ENCODE measurements at places on chromosomes 11 and 22.

GRCh38 chr11:94507485-94507884 lies 4.8 kb upstream of the C11orf97 start:
- peak; percentile 35 for DNase-seq

DNA sequence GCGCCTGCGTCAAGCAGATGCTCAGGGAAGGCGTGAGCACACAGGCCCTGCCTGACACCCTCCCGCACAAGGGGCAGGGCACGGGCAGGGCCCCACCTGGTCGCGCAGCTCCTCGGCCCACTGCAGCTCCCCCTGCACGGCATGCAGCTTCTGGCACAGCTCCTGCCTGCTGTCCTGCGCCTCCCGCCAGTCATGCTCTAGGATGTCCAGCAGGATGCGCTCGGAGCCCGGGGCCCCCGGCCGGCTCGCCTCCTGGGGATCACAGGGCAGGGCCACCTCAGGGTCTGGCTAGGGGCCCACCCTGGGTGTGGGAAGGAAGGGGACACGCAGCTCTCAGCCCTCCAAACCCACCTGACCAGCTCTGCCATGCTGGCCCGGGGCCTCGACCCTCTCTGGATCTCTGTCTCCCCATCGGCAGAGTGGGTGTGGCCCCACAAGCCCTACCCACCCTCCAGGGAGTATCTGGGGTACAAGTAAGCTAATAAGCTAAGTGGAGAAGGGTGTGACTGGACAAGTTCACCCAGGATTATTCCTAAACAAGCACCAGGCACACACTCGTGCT lies 10.7 kb downstream of the CARD10 start:
- no peak for DNase-seq

DNA sequence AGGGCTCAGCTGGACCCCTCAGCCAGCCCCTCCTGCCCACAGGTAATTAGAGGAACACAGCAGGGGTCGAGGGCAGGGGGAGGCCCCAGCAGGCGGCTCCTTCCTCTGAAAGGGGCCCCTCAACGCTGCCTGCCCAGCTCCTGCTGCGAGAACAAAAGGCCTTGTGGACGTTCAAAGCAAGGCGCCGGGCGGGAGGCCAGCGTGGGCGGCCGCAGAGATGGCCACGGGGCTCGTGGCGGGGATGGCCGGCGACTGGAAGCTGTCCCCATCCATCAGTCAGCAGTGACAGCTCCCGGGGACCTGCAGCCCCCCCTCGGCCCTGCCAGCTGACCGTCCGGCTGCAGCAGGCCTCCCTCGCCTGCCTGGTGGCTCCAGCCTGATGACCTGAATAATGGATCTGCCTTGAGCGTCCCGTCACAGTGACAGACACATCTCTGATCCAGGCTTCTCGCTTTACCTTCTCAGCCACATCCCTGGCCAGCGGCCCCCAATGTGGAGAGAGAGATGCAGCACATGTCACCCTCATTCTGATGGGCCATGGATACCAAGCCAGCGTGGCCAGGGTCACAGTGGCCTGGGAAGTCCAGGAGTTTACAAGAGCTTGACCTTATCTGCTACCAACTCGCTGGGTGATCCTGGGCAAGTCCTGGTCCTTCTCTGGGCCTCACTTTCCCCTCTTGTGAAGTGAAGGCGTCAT lies 159.3 kb downstream of the MN1 start:
- no peak for DNase-seq

GRCh38 chr11:28447226-28447625 lies 339.0 kb downstream of the METTL15 start:
- DNase-seq, result peak; percentile 35

DNA sequence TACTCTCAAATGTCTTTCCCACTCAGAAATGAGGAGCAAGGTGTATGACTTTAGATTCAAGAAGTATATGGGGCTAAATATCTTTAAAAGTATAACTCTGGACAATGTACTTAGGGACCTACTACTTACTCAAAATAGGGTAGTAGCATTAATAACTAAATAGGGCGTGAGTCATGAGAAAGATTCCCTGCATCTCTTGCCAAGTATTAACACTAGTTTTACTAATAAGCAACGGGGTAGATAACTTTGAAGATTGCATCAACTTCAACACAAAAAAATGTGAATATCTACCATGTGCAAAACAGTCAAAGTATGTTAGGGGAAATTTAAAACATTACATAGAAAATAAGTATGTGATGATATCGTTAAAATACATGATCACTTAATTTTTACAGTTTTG lies 99.6 kb downstream of the PGR start:
- no peak for DNase-seq

GRCh38 chr22:27919942-27920755 lies 1.1 kb upstream of the PITPNB start:
- DNase-seq, result peak; percentile 86

GRCh38 chr22:31040542-31041398 lies 40.3 kb upstream of the SMTN start:
- DNase-seq, result no peak

- DNase-seq, result no peak
These were observed 216.2 kb downstream of the DSCAML1 start for GRCh38 chr11:117580866-117581265.

GRCh38 chr22:22553735-22554586 lies 5.1 kb downstream of the PRAME start:
- DNase-seq, result no peak

- DNase-seq, result no peak
These were observed 65.4 kb upstream of the ZC3H12C start for GRCh38 chr11:110027627-110028371.

DNA sequence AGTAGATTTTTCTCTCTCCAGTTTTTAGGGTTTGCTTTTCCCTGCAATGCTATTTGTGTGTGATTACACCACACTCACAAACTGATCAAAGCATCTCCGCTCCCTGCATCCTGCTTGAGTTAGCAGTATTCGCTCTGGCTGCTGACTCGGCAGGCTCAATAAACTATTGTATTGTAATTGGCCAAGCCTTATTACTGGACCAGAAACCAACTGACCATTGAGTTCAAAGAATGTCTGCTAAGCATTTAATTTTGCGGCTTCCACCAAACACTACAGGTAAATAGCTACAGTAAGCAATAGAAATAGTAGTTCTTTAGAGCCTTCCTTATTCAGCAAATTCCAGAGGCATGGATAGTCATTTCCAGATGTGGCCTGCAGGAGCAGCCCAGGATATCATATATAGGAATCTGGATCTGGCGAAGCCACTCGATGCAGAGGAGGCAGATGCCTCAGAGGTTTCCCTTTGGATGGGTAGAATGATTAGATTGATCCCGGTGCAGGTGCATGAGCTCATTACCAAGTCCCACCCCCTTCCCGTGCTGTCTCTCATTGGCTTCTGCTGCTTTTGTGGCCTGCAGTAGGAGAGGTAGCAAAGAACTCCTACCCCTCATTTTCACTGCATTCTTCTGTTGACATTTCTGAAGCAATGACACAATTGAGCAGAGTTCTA lies 77.3 kb downstream of the COMMD9 start:
- no peak for DNase-seq

DNA sequence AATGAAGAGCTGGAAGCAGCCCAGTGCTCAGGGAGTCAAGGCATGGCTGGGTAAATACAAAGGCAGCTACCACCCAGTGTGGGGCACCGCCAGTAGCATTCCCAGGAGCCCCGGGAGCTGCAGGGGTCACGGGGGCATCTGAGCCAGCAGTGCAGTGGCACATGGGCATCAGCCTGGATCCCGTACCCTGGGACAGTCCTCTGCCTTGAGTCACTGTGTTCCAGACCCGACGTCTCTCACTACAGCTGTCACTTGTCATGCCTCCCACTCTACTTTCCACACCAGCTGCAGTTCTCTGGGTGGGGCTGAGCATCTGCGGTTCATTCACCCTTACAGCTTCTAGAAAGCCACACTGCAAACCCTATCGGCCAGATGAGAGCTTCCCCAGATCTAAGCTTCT lies 29.6 kb downstream of the DHCR7 start:
- no peak for DNase-seq

GRCh38 chr22:40862013-40862412 lies at the start of gene DNAJB7:
DNAJB7 (minus strand) TSS chr22:40862113; CDS start chr22:40861994, 119 bp downstream.
- no peak for DNase-seq

DNA sequence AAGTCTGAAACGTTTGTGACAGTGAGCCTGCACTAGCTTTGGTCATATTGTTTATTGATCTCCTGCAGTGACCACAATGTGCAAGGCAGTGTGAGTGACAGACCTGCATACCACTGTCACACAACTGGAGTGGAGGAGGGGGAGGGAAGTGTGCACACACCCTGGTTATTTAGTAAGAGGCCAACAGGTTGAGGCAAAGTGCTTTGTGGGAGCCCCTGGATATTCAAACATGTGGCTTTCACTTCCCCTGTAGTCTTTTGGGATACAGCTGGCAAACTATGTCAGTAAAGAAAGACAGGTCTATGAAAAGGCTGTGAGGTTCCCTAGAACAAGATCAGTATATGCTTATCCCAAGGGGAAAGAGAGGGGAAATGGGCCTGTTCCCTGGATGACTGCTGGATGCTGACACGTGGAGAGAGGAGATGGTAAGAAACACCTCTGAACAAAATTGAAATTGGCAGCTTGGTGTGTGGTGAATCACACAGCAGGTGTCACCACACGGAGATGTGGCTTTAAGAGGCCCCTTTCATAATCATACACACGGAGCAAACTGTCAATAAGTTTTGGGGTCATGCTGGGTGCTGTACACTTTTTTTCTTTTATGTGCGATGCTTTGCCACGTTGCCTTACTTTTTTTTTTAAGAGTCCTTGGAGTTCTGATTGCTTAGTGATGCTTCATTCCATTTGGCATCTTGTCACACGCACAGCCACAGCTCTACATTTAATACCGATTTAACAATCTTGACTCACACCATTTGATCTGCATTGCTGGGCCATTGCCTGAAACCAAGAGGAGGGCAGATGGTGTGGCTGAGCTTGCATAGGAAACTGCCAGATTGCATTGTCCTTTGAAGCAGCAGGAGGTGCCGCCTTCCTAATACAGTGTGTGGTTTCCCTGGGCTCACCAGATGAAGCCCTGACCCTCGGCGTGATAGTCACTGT lies 11.3 kb downstream of the OSBP2 start:
- DNase-seq, result peak; percentile 84

GRCh38 chr22:50070366-50070765 lies 12.3 kb upstream of the TTLL8 start:
- DNase-seq, result no peak

GRCh38 chr22:33221568-33221967 lies 163.4 kb upstream of the SYN3 start:
- peak; percentile 53 for DNase-seq

- DNase-seq, result no peak
These were observed 118.5 kb downstream of the ELP4 start for GRCh38 chr11:31628111-31628510.

- DNase-seq, result no peak
These were observed 13.3 kb downstream of the CSNK1E start for GRCh38 chr22:38303974-38304373.

DNA sequence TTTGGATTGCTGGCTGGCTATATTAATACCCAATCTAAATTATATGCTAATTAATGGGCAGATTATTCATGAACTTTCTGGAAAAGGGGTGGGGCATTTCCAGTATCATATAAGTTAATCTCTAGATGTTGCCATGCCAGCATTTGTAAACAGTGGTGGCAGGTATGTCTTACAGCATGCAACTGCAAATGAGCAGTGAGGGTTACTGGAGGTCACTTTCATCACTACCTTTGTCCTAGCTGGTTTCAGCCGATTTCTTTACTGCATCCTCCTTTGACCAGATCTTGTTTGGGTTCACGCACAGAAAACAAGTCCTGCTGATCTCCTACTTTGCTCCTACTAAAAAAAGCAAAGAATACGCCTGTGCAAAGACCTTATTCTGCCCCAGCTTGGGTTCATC lies 89.1 kb upstream of the USP47 start:
- DNase-seq, result no peak

DNA sequence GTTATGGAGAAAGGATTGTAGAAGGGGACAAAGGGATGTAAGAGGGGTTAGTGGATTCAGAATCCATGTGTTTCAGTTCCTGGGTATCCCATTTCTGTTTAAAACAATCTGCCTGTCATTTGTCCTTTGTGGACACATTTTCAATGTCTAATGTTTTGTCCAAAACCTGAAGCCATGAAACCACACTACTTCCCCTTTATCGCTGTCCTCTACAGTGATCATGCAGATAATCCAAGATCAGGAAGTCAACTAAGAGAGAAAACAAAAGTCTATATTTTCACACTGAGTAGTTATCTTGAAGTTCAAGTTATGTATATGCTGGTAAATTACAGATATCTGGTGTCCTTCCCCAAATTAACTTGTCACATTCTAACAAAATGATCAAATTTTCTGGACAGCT lies 457.0 kb downstream of the NTM start:
- no peak for DNase-seq

GRCh38 chr22:43237280-43237679 lies 50.3 kb upstream of the TTLL12 start:
- DNase-seq, result no peak

DNA sequence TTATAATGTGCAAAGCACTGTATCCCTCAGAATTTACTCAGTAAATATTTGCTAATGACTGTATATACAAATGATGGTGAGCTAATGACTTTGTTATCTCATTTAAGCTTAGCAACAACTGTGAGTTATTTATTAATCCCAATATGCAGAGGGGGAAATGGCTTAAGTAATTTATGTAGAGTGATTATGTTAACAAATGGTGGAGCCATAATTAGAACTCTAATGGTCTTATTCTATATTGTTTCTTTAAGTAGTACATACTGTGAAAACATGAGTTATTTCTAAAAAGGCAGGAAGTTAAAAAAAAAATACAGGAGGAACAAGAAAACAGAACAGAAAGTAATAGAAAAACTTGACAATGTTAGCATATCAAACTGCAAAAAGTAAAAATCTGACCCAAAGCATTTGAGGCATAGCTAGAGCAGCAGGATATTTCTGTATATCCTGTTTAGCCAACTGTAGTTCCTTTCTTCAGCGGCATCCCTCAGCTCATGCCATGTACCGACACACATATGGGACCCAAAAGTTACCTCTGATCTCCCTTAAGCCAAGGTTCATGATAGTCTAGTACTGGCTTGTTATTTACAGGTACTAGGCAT lies 94.2 kb downstream of the FCHSD2 start:
- no peak for DNase-seq

DNA sequence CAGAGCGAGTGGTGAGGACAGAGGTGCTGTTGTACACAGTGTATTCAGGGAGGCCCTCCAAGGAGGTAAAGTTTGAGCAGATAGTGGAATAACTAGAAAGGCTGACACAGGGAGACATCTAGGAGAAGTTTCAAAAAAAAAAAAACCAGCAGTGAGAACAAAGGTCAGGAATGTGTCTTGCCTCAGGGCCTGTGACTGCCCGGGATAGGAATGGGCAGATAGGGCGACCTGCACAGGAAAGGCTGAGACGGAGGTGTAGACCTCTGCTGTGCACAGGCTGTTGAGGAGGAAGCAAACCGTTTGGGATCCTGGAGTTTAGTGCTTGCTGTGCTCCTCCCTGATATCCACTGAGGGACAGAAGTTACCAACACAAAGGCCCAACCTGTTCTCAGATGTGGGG lies 406.5 kb upstream of the B3GAT1 start:
- no peak for DNase-seq

GRCh38 chr11:105344938-105345337 lies 205.4 kb upstream of the CARD18 start:
- DNase-seq, result no peak

GRCh38 chr11:67630228-67630942 lies 648 bp upstream of the NUDT8 start:
- peak; percentile 93 for DNase-seq

All from fibroblast of mammary gland (primary cell).